Hippocampal formation (tissue), 2 donors: ENCODE measurements at places on chromosomes 3 and 15.

GRCh38 chr15:59063042-59063441 is 41.9 kb upstream of the CCNB2 start:
- DNase-seq: no peak

DNA sequence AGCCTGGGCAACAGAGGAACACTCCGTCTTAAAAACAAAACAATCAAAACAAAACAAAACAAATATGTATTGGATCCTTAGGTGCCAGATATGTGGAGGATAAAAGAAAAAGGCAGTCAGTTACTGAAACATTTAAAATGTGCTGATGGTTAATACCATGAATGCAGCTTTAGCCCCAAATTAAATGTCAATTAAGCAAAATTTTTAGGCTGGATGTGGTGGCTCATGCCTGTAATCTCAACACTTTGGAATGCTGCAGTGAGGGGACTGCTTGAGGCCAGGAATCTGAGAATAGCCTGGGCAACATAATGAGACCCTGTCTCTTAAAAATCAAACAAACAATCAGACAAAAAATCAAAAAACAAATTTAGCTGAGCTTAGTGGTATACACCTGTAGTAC is 8.5 kb upstream of the CHMP2B start:
- DNase-seq: no peak

- DNase-seq: no peak
These were observed 1.5 kb downstream of the SLC26A6 start for GRCh38 chr3:48633743-48634142.

DNA sequence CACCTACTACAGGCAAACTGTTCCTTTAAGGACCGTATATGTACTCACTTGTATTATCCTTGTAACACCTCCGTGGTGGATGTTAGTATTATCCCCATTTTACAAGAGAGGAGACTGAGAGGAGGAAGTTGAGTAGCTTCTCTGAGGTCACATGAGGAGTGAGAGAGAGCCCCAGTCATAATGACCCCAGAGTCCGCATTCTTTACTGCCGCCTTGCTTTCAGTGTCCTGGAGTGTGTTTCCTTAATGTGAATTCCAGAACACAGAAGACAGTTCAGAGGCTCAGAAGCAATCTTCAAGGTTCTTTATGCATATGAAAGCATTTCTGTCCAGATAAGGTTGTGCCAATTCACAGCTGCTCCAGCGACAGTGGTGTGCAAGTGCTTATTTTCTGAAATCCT is 199.2 kb downstream of the CACNA2D3 start:
- no peak for DNase-seq

GRCh38 chr3:179410331-179410730 is 40.9 kb downstream of the GNB4 start:
- DNase-seq: no peak

DNA sequence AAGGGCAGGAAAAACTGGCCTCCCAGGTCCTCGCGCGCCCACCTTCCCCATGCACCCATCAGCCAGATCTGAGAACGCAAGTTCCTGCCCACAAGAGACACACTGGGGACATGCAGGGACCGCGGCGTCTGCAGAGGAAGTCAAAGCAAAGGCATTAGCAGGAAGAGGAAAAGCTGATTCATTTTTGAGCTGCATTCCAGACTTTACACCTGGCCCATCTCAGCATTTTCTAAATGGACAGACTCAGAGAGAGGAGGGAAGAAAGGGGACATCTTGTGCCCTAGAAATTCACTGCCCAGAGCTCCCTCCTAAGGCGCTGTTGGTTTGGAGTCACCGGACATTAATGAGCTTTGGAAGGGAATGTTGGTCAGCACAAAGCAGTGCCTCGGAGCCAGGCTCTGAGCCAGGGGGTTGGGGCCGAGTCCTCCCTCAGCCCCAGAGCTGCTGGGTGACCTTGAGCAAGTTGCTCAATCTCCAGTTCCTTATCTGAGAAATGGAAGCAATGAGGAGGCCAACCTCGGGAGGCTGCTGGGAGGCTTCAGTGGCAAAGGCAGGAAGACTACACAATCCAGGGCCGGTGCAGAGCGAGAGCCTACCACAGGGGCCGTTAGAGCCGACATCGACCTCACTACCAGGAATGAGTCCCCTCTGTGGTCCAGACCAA is 150.5 kb upstream of the IQSEC1 start:
- DNase-seq: no peak

DNA sequence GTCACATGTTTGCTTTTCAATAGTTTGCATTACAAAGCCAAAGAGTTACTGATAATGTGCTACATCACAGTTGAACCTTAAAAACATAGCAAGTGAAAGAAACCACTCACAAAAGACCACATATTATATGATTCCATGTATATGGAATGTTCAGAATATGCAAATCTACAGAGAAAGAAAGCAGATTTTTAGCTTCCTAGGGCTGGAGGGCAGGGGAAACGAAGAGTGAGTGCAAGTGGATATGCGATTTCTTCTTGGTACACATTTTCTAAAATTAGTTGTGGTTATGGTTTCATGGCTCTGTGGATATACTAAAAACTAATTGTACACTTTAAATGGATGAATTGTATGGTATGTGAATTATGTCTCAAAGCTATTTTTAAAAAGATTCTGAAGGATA is 4.0 kb upstream of the GBE1 start:
- DNase-seq: no peak

- no peak for DNase-seq
These were observed 76.2 kb downstream of the IMPG2 start for GRCh38 chr3:101244212-101244575.

- DNase-seq: no peak
These were observed 477.8 kb downstream of the RBMS3 start for GRCh38 chr3:29758434-29759322.

GRCh38 chr3:120637851-120638559 is 41.9 kb downstream of the NDUFB4 start:
- DNase-seq: no peak
